ENCODE measurements at places on chromosomes 2 and 18.

GRCh38 chr2:215137741-215138340 lies 585 bp downstream of the ABCA12 start:
- no peaks in the 10 kb centered on the region for H3K36me3 ChIP-seq
- no peak for DNase-seq
- no peak overlapping the region for H3K27ac ChIP-seq
- H3K4me3 ChIP-seq, result no peak overlapping the region
- no peaks in the 10 kb centered on the region for H3K4me1 ChIP-seq
- H3K27me3 ChIP-seq, result no peaks in the 10 kb centered on the region

DNA sequence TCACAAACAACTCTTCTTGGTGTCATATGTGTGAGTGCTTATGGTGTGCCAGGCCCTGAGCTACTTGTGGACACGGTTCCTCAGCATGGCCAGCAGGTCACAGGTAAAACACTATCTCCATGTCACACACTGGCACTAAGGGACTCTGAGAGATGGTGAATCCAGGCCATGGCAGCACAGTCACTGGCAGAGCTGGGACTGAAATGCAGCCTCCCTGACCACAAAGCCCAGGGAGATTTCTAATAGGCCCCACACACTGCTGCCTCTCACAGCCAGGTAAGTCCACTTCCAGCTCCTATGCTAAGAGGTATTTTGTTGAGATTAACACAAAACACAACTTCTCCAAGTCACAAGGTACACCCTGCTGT lies 92.0 kb downstream of the ACTR2 start:
- no peak for DNase-seq
- peaks cover 19% of the 10 kb centered on the region for H3K36me3 ChIP-seq
- no peak overlapping the region for H3K4me3 ChIP-seq
- H3K27ac ChIP-seq, result no peak overlapping the region
- H3K27me3 ChIP-seq, result no peaks in the 10 kb centered on the region

DNA sequence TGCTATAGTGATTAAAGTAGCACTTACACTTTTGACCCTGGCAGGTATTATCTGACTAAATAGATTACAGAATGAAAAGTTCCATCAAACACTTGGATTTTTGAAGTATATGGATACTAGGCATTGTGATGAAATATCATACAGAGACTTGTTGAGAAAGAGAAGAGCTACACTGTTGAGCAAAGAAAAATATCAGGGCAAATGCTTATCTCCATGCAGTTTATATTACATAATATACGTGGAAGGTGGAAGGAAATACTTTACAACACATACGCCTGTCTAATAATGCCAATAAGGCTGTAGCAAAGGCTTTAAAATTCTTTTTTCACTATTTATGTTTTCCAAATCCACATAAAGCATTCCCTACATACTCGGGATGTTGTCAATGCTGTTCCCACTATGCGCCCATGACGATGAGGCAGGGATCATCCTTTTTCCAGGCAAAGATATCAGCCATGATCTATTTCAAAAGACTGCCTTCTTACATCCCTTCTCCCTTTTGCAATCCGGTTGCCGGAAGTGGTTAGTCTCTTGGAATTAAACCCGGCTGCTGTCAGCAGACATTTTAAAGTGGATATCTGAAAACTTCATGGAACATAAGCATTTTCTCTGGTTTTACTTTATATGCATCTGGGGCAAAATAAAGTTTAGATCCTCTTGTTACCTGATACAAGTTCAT lies 92.6 kb upstream of the ITGA4 start:
- H3K36me3 ChIP-seq, result no peaks in the 10 kb centered on the region
- H3K27ac ChIP-seq, result no peak overlapping the region
- H3K4me3 ChIP-seq, result no peak overlapping the region
- no peaks in the 10 kb centered on the region for H3K4me1 ChIP-seq

- H3K4me3 ChIP-seq, result no peak overlapping the region
- no peaks in the 10 kb centered on the region for H3K27me3 ChIP-seq
- DNase-seq, result no peak
- H3K27ac ChIP-seq, result peak overlapping the region; percentile 33
- H3K4me1 ChIP-seq, result peaks cover 47% of the 10 kb centered on the region
These were observed 57.2 kb downstream of the REEP1 start for GRCh38 chr2:86280191-86280667.

All from heart left ventricle (tissue), 16 donors.